ENCODE measurements at places on chromosomes 3 and 15. TPM values are rescaled to one million over a fixed set of nuclear protein-coding genes. Genes with fewer than 3 reads are reported as not detected.
A peak's percentile ranks its signal among the peaks of the same experiment; 100 is the strongest.

The CKMT1A gene
- total RNA-seq = not detected

The ABHD17C gene
- not detected for total RNA-seq

The SPATA16 gene
- not detected for total RNA-seq

The CMTM8 gene
- total RNA-seq = 3.3 TPM

The IL20RB gene
- total RNA-seq = 0.38 TPM

The SCG5 gene
- total RNA-seq = not detected

GRCh38 chr3:174355505-174355904 is 503.6 kb upstream of the NAALADL2 start:
- no peak overlapping the region for H3K27ac ChIP-seq
- no peaks in the 10 kb centered on the region for H3K27me3 ChIP-seq
- H3K36me3 ChIP-seq = no peaks in the 10 kb centered on the region
- no peaks in the 10 kb centered on the region for H3K4me1 ChIP-seq

- H3K4me3 ChIP-seq = peak overlapping the region; percentile 49
- peaks cover 11% of the 10 kb centered on the region for H3K4me1 ChIP-seq
- no peak for DNase-seq
- no peak overlapping the region for H3K27ac ChIP-seq
These were observed 440.7 kb downstream of the MAGI1 start for GRCh38 chr3:65597952-65598413.

GRCh38 chr3:66443118-66443803 is 57.6 kb downstream of the LRIG1 start:
- peak overlapping the region; percentile 40 for H3K4me3 ChIP-seq
- no peak for DNase-seq
- H3K27me3 ChIP-seq = no peaks in the 10 kb centered on the region
- H3K36me3 ChIP-seq = no peaks in the 10 kb centered on the region

DNA sequence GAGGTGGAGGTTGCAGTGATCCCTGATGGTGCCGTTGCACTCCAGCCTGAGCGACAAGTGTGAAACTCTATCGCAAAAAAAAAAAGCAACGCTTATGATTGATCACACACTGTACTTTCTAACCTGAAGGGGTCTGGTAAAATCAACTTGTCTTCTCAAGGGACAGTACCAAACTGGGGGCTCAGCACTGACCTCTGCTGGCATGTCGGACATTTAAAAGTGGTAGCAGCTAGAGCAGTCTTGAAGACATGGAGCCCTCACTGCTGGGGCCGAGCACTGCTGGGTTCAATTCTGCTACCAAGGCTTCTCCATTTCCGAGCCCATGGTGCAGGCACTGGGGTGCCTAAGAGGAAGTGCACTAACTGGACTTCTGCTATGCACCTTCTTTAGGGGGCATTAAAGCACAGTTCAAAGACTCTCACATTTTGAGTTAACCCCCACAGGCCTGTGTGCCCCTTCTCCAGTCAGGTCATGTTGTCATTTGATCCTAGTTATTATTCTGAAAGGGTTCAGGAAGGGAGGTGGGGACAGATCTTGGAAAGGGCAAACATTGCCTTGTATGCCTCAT is 26.4 kb upstream of the LAMP3 start:
- no peak overlapping the region for H3K4me3 ChIP-seq
- no peak for DNase-seq
- no peak overlapping the region for H3K27ac ChIP-seq
- no peaks in the 10 kb centered on the region for H3K4me1 ChIP-seq
- no peaks in the 10 kb centered on the region for H3K27me3 ChIP-seq
- no peaks in the 10 kb centered on the region for H3K36me3 ChIP-seq

DNA sequence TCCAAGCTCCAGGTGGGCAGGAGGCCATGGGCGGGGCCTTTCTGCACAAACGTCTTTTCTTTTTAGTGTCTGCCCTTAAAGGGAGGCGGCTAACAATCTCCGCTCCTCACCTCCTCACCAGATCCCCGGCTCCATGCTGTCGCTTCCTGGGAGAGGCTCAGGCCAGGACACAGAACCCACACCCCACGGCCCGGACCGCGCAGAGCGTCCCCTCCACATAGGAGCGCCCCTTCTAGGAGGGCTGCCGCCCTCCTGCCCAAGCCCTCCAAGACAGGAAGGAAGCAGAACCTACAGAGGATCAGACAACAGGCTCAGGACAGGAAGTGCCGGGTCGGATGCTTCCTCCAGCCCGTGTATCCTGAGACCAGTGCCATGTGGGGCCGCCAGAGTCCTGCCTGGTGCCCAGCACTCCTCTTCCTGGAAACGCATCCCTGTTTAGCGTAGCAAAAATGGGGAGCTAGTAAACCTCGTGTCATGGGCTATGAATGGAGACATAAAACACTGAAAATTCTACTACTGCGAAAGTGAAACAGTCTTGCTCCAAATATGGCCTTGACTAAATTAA is 83.2 kb upstream of the ATP10A start:
- H3K27ac ChIP-seq = no peak overlapping the region
- no peaks in the 10 kb centered on the region for H3K27me3 ChIP-seq
- no peaks in the 10 kb centered on the region for H3K36me3 ChIP-seq
- DNase-seq = no peak

DNA sequence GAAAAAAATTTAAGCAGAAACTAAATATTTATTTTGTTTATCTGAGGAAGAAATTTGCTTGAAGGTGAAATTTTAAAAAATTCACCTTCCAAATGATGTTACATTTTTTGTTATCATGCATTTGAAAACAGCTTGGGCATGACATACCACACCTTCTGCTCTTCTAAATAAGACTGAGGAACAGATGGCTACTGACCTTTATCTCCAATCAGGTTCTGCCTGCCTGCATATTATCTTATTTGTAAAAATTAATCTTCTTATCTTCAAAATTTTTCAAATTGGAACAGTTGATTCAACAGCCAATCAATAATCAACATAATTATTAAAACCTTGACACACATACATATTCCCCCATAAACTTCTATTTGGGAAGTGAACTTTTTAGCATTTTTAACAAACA is 641.8 kb upstream of the ZNF385D start:
- no peak for DNase-seq
- H3K4me3 ChIP-seq = no peak overlapping the region
- H3K27me3 ChIP-seq = no peaks in the 10 kb centered on the region
- H3K36me3 ChIP-seq = no peaks in the 10 kb centered on the region

- DNase-seq = no peak
- no peaks in the 10 kb centered on the region for H3K27me3 ChIP-seq
- H3K4me3 ChIP-seq = no peak overlapping the region
- H3K27ac ChIP-seq = no peak overlapping the region
- peaks cover 10% of the 10 kb centered on the region for H3K4me1 ChIP-seq
These were observed 45.7 kb downstream of the TMEM44 start for GRCh38 chr3:194587438-194587931.

- DNase-seq = no peak
- no peaks in the 10 kb centered on the region for H3K4me1 ChIP-seq
- H3K27ac ChIP-seq = no peak overlapping the region
These were observed 26.1 kb upstream of the ERICH6 start for GRCh38 chr3:150729682-150730360.

All from gastrocnemius medialis (tissue), 4 donors.